ENCODE measurements at places on chromosomes 11 and 22. TPM values are rescaled to one million over a fixed set of nuclear protein-coding genes. Genes with fewer than 3 reads are reported as not detected.

Gene OR52H1
- 0.82 TPM for total RNA-seq

Gene RAD9A
- 19.6 TPM for total RNA-seq

Gene POLD4
- total RNA-seq: 4.3 TPM

Gene ACAT1
- total RNA-seq: 59.1 TPM

Gene CHRNA10
- total RNA-seq: 1.8 TPM

Gene MPST
- total RNA-seq: 22.9 TPM

Gene NELL1
- 58.3 TPM for total RNA-seq

Gene LGR4
- total RNA-seq: 82.8 TPM

Gene OR8D1
- not detected for total RNA-seq

Gene CELF1
- 275 TPM for total RNA-seq

Gene OR8A1
- total RNA-seq: not detected

Gene KCTD14
- 2.8 TPM for total RNA-seq

Gene OR10A2
- total RNA-seq: not detected

Gene OR52L1
- not detected for total RNA-seq

Gene PHF21B
- 21.9 TPM for total RNA-seq

Gene C11orf65
- total RNA-seq: 1.00 TPM

Gene MMP13
- 0.18 TPM for total RNA-seq

Gene GRIK4
- total RNA-seq: 9.1 TPM

Gene PLEKHB1
- 7.4 TPM for total RNA-seq

Gene OLFML1
- total RNA-seq: 2.9 TPM

Gene E2F8
- total RNA-seq: 1.6 TPM

Gene TMPRSS5
- 0.54 TPM for total RNA-seq

Gene SPINDOC
- total RNA-seq: 12.2 TPM

Gene CHRM4
- 2.6 TPM for total RNA-seq

Gene MS4A12
- total RNA-seq: not detected

Gene FGF19
- total RNA-seq: 5.2 TPM

Gene LRRC32
- total RNA-seq: 3.6 TPM

Gene TYR
- 0.09 TPM for total RNA-seq

Gene KCNJ1
- not detected for total RNA-seq

Gene ZDHHC13
- 22.5 TPM for total RNA-seq

Gene OR51B5
- 1.6 TPM for total RNA-seq

Gene SCGB1D4
- total RNA-seq: not detected
